ENCODE measurements at places on chromosomes 2 and 18.

GRCh38 chr2:33602201-33602830 is 3.2 kb upstream of the FAM98A start:
- DNase-seq, result no peak

DNA sequence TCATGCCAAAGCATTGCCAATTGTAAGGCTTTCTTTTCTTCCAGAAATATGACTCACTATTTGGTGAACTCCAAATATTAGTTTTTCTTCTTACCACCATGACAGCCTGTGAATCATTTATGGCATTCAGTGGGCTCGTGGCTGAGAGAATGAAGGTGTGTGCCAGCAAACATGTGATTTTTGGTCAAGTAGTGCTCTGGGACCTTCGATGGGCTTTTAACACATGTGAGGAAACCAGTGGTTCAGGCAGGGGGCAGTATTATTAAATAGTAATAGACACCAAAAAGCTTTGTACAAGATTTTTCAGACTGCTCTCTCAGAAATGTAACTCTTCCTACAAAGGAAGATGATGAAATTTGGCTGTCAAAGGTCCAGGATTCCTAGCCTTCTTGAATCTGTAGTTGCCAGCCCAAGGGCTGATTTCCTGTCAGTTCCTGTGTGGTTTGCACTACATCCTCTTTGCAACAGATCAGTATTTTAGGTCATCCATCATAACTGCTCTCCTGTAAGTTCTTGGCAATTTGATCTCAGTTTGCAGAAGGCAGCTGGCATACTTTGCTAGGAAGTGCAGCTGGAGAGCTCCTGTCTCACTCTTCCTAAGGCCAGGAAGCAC is 64.3 kb downstream of the BABAM2 start:
- no peak for DNase-seq

DNA sequence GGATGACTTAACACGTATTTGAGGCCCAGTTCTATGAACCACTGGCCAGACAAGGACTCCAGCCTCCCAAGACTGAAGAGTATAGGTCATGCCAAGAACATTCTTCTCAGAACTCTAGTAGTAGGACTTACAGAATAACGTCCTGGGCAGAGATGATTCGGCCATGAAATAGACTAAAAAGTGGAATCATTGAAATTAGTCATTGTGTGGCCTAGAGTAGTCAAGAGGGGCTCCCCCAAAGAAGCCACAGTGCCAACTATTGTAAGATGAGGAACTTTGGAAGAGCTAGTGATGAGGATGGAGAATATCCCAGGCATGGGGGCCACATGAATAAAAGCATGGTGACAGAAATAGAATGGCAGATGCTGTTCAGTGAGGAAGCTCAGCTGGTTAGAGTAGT is 101.1 kb downstream of the TRIB2 start:
- DNase-seq, result no peak

DNA sequence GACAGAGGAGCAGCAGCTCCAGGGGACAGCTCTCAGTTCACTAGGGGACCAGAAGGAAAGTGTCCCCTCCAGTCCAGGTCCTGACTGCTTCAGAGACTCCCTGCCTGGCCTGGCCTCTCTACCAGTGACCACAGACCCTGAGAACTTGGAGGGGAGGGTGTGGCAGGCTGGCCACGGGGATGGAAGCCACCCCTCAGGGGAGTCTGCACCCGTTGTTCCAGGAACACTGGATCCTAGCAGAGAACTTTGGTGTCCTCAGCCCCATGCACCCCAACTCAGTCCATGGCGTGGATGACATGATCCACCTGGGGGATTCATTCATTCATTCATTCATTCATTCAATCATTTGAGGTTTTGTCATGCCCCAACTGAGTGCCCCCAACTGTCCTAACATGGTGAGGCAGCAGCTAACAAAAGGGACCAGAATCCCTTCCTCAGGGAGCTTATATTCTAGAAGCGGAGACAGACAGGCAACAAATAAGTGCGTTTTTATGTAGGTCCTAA is 31.9 kb downstream of the MYO7B start:
- DNase-seq, result no peak

- DNase-seq, result no peak
Observed at GRCh38 chr18:21769206-21769605, 28.6 kb downstream of the MIB1 start.

- no peak for DNase-seq
Observed at GRCh38 chr18:62164855-62165487, 21.9 kb downstream of the PIGN start.
